MCF 10A (cell line): ENCODE measurements at places on chromosomes 5 and 9.
A peak's percentile ranks its signal among the peaks of the same experiment; 100 is the strongest.

GRCh38 chr5:170570476-170570875 lies 66.7 kb downstream of the KCNIP1 start:
- no peak for DNase-seq

GRCh38 chr5:159768243-159768642 lies 148.0 kb upstream of the ADRA1B start:
- DNase-seq, result no peak

DNA sequence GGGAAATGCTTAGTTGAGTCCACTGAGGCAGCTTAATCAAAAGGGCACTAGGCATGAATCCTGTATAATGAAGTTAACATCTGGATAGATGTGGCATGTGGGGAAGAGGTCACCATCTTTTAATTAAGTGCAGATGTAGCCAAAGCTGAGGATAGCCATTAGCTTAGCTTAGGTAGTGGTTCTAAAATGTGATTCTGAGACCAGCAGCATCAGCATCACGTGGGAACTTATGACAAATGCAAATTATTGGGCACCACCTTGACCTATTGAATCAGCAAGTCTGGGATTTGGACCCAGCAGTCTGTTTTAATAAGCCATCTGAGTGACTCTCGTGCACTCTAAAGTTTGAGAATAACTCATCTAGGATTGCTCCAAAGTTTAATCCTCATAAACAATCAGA lies 63.8 kb downstream of the SNCAIP start:
- no peak for DNase-seq

DNA sequence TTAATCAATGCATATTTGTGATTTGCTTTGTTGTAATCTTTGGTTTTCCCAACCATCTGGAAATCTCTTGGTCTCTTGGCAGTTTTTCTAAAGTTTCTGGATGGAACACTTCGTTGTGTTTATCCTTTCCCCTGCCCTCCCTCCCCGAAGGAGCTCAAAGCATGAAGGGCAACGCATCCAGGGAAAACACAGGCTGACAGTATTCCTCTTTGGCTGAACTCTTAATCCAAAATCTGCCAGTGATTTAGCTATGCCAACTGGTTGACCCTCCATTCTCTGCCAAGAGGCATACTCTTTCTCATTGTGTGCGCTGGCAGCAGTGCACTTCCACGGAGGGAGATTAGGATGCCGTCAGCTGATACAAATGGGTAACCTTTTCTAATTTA lies 20.5 kb downstream of the ZBTB34 start:
- DNase-seq, result no peak

- no peak for DNase-seq
Observed at GRCh38 chr5:145198525-145199260, 636.4 kb downstream of the PRELID2 start.

DNA sequence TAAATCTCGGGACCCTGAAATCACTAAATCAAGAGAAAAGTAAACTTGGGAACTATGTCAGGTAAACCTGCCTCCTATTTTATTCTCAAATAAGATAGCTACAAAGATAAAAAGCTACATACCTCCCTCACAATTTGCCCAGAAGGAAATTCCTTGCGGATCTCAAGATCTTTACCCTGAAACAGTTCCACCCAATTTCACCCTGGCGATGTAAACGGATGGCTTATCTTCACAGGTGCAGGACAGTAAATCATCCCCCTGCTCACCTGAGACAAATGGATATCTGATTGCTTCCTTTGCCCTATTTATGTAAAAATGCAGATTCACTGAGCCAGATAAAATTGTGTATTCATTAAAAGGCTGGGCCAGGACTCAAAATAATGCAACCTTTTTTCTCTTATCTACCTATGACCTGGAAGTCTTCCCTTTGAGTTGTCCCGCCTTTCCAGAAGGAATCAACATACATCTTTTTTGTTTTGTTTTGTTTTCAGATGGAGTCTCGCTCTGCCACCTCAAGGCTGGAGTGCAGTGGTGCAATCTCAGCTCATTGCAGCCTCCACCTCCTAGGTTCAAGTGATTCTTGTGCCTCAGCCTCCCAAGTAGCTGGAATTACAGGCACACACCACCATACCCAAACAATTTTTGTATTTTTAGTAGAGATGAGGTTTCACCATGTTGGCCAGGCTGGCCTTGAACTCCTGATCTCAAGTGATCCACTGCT lies 13.8 kb downstream of the TMEM267 start:
- DNase-seq, result no peak

GRCh38 chr5:54753034-54753433 lies 232.4 kb downstream of the ESM1 start:
- DNase-seq, result no peak

DNA sequence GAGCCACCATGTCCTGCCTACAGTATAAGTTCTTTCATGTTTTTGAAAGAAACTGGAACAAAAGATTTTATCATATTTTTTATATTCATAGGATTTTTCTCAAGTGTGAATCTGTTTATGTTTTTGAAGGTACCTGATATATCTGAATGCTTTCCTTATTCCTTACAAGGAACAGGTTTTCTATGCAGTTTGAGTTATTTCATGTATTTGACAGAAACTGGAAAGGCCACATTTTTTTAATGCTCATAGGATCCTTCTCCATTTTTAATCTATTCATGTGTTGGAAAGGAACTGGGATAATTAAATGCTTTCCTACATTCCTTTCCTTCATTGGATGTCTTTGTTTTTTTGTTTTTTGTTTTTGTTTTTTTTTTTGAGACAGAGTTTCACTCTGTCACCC lies 15.7 kb upstream of the FBXW2 start:
- no peak for DNase-seq

DNA sequence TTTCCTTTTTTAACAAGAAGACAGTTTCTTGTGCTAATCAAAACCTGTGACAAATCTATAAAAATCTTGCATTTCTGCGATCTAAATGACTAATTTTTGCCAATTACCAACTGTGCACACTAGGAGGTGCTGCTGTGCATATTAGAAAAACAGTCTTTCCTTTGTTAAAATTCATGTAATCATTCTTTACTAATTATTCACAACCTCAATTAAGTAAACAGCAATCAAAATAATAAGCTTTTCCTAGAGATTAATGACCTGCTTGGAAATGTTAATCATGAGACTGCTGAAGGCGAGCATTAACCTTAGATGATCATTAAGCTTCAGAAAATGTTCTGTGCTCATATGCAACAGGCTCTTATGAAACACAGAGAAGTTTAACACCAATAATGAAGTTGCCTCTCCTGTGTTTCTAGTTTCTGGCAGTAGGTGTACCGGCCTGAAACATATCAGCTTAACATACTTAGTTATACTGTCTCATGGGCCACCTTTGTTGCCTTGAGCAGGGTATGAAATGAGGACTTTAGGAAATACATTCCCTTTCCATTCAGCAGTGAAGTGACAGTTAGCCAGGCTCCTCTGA lies 17.7 kb downstream of the RFESD start:
- DNase-seq, result peak; percentile 46
